ENCODE measurements at places on chromosomes 7 and 10.

- DNase-seq, result peak; percentile 26
These were observed 10.1 kb downstream of the AVPI1 start for GRCh38 chr10:97676770-97677581.

DNA sequence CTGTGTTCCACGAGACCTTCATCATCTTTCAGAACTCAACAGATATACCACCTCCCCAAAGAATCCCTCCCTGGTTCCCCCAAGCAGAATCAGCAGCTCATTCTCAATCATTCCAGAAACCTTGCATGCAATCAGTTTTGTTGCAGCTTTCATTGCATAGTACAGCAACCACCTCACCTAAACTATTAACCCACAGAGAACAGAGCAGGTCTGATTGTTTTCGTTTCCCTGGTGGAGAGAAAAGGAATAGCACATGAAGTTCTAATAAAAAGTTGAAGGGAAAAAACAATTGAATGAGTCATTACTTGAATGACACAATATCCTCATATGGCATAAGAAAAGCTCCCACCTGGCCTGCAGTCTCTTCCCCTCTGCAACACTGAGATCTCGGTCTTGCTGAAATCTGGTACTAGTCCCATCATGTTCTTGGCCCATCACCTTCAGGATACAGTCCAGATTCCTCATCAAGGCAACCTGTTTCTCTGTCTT, 147.1 kb upstream of the GDF10 start:
- peak; percentile 27 for DNase-seq

DNA sequence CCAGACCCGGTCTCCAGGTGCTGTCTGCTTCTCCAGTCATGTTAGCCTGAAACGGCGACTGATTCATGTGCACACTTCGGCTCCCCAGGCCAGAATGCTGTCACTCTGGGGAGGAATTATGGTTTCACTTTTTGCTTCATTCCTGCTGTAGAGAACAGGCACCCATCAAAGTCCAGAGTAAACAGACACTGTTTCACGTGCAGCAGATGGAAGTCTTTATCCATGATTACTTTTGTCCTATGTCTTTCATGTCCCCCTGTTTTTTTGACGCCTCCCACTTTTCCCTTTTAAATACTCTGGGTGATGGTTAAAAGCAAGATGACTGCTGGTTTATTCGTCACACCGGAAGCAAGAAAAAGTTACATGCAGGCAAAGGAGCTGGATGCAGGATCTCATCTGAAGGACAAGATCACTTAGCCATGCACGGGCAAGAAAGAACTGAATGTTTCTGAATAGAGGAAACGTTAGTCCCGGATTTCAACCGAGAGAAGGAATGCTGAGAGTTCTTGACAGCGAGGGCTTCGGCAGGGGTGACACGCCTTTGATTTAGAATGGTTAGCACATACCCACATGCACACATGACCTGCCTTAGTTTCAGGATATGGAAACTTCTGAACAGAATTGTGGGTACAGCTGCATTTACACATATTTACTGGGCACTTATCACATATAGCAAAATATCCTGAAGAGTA, 250.0 kb upstream of the KLF6 start:
- no peak for DNase-seq

GRCh38 chr10:50231515-50232260, 19.6 kb downstream of the ASAH2 start:
- no peak for DNase-seq

- DNase-seq, result no peak
These were observed 137.9 kb downstream of the RAPGEF5 start for GRCh38 chr7:22219036-22219435.

DNA sequence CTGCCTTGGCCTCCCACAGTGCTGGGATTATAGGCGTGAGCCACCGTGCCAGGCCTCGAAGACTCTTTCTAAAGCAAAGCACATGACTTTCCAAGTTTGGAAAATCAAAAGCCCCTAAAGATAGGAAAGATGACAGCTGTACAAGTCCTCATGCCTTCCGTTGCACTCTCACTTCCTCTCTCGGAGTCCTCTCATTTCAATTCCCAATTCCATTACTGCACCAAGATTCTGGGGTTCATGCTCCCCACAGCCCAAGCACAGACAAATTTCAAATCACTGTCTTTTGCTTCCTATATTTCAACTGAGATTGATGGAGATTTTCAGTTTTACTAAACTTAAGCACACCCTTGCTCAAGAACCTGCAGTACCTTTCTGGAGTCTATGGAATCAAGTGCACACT, 10.9 kb upstream of the PLAU start:
- no peak for DNase-seq

- DNase-seq, result no peak
These were observed 15.0 kb upstream of the STN1 start for GRCh38 chr10:103932971-103933370.

- DNase-seq, result no peak
These were observed 39.7 kb downstream of the ZNF33A start for GRCh38 chr10:38050212-38050611.

- peak; percentile 24 for DNase-seq
These were observed 58.4 kb upstream of the FGL2 start for GRCh38 chr7:77258014-77258413.

- DNase-seq, result no peak
These were observed 557.4 kb upstream of the VSTM2A start for GRCh38 chr7:53984776-53985175.

DNA sequence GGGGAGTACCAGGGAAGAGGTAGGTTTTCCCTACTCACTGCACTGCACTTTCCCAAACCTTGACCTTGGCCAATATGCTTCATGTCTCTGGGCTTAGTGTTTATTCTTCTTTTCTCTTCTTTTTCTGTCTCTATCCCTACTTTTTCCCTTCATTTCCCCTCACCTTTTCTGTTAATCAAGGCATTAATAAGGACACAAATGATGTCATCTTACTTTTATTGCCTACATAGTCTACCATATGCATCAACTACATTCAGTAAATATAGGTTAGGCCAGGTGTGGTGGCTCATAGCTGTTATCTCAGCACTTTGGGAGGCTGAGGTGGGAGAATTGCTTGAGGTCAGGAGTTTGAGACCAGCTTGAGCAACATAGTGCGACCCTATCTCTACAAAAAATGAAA, 13.0 kb upstream of the ZNF503 start:
- no peak for DNase-seq

- no peak for DNase-seq
These were observed 28.1 kb upstream of the NAMPT start for GRCh38 chr7:106312906-106313305.

- DNase-seq, result no peak
These were observed 75.5 kb upstream of the STARD3NL start for GRCh38 chr7:38102507-38102906.

DNA sequence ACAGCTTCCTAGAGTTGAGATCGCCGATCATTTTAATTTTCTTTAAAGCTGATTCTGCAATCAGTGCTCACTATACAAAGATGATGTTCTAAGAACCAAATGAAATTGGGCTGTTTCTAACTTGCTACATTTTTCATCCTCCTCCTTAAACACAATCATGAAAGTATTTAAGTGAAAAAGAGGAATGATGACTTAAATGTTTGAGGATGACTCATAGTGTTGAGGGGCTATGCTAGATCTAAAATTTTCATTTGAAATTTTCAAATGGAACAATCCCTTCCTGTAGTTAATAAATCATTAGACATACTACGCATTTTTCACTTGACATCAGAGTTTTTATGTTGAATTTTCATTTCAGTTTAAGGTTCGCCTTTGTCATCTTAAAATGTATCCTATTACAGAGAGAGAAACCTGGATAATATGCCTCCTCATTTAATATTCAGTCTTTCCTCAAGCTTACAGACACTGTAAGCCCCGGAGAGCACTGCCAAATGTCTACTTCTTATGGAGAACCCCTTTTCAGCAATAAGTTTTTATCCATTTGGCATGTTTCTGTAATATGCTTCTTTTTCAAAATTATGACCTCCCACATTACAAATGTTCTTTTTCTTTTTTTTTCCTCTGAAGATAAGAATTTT, 499.6 kb downstream of the MAGI2 start:
- DNase-seq, result no peak

DNA sequence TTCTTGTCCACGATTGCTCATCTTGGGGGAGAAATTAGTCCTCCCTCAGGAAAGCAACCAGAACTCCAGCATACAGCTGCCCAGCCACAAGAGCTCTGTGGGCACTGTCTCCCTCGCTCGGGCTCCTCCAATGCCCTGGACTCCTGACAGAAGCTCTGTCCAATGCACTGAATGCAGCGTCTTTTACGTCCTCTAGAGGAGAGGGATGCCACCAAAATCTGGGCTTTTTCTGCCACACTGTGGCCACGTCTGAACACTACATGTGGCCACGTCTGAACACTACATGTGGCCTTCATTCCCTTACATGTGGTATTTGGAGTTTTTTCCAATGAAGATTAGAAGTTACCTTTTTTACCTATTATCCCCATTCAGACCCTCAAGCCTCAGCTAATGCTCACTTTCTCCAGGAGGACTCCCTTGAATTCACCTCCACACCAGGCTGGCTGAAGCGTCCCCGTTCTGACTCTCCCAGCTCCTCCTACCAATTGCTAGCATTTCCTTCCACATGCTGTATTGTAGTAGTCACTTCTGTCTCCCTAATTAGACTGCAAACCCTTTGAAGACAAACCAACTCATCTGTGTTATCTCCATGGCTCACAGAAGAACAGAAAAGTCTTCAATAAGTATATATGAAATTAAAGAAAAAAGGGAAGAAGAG, 134.3 kb upstream of the PDE1C start:
- DNase-seq, result peak; percentile 65

- DNase-seq, result no peak
These were observed 64.9 kb downstream of the MYL10 start for GRCh38 chr7:101563943-101564777.

DNA sequence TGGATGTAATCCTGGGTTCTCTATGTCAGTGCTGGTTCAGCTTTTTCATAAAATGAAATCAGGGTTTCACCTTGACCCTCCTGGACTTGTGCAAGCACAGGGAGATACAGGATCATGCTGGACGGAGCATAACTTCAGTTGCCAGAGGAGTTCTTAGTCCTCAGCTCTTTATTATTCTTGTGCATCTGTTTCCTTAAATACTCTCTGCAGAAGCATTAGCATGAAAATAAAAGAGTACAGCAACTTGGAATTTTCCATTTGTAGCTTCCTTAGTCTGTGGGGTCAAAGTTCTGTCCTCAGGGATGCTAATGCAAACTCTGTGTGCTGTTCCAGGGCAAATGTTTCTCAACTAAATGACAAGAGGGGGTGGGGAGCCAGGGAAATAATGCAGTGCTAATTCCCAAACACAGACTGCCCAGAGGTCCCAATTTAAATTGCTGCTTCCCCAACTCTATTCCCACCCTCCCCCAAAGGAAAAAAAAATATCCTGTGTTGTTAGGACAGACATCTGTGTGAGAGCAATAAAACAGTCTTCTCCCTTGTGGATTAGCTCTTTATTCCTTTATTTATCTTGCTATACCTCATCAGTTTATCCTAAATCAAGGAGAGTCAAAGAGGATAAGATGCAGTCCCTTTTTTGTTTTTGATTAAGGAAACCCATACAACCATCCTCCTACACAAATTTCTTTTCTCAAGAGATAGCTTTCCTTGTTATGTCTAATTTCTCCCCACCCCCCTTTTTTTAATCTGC, 905.0 kb downstream of the LRMDA start:
- no peak for DNase-seq

- DNase-seq, result no peak
These were observed 24.5 kb upstream of the PPP1R9A start for GRCh38 chr7:94882891-94883290.

- peak; percentile 64 for DNase-seq
These were observed 2.4 kb downstream of the CD36 start for GRCh38 chr7:80640846-80641245.

DNA sequence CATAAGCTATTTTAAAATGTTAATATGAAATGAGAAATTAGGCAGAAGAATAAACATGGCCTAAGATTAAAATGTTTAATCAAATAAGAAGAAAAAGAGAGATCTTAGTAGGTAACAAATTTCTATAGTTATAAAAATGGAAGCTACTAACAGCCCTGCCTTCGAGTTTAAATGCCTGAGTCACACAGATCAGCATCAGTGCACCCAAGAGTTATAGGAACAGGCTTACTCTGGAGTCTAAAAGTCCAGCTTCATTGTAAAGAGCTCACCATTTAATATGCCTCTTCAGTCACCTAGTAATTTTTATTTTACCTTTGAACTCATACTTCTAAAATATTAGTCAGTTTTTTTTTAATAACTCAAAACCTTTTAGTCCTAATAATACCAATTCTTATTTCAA, 52.6 kb downstream of the BRI3 start:
- DNase-seq, result peak; percentile 13

DNA sequence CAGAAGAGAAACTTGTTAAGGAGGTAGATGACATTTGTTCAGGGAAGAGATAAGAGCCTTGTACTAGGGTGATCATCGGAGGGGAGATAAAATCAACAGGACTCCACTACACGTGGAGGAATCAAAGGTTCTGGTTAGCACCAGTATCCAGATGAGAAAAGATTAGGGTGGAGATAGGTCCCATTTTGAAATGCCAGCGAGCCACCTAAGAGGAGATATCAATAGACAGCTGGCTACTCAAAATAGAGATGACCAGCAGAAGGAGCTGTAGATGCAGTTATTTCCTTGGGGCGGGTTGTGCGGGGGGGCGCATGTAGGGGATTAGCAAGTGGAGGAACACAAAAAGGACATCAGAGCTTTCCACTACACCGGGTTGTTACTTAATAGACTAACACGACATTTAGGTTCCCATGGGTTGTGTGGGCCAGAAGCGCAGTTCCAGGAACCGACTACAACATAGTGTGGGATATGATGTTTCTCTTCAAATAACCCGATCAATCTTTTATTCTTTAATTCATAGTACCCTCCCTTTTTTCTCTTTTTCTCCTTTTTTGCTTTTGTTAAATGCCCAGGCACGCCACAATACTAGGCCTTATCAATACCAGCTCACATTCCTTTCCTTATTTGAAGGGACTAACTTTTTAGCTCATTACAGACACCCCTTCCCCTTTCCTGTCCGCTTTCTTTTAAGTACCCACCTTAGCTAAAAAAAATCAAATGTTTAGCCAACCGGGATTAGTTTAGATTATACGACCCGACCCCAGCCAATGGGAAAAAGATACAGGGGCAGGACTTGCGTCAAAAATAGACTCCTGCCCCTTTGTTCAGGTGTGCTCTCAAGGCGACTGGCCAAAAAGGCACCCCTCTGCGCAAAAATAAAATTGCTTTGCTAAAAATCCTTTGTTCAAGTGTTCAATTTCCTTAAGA, 2.0 kb upstream of the KIF11 start:
- DNase-seq, result peak; percentile 45

DNA sequence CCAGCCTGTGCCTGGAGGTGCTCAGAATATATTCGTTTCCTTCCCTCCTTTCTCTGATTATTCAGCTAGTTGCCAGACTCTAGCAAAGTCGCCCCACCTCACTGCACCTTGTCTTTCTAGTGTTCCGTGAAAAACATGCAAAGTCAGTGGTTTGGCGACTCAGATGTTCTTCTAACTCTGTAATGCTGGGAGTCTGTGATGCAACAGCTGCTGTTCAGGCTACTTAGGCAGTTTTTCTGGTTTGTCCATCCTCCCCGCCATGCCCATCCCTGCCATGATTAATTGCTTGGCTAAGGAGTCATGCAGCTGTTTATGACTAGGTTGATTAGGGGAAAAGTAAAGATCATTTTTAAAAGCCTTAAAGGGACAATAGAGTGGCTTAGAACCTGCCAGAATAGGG, 99.4 kb downstream of the MTPN start:
- no peak for DNase-seq

- no peak for DNase-seq
These were observed 6.2 kb upstream of the TLX1 start for GRCh38 chr10:101124933-101125332.

- DNase-seq, result no peak
These were observed 455.3 kb downstream of the PLXDC2 start for GRCh38 chr10:20271490-20271889.

All from HFFc6 (cell line).